ENCODE measurements at places on chromosomes 6 and 20. TPM values are rescaled to one million over a fixed set of nuclear protein-coding genes. Genes with fewer than 3 reads are reported as not detected.

Gene ADGRF4
- not detected for total RNA-seq

Gene MAS1
- not detected for total RNA-seq

Gene ID4
- not detected for total RNA-seq

Gene PNLDC1
- total RNA-seq = 1.2 TPM

Gene MYH7B
- 0.70 TPM for total RNA-seq

Gene ZMYND8
- total RNA-seq = 42.7 TPM

Gene SYCP2L
- not detected for total RNA-seq

Gene SLC22A7
- total RNA-seq = not detected

Gene LINC00237
- total RNA-seq = not detected

Gene TGM3
- not detected for total RNA-seq

Gene DEF6
- total RNA-seq = 206 TPM

- peak overlapping the region; percentile 79 for H3K27ac ChIP-seq
- peaks cover 13% of the 10 kb centered on the region for H3K4me1 ChIP-seq
- DNase-seq = no peak
- no peak overlapping the region for H3K4me3 ChIP-seq
- H3K27me3 ChIP-seq = no peaks in the 10 kb centered on the region
Measured at GRCh38 chr6:157867981-157868380, 44.9 kb downstream of the SNX9 start.

- H3K36me3 ChIP-seq = peaks cover 2% of the 10 kb centered on the region
- H3K27me3 ChIP-seq = peaks cover 12% of the 10 kb centered on the region
- H3K27ac ChIP-seq = no peak overlapping the region
- H3K4me1 ChIP-seq = no peaks in the 10 kb centered on the region
- H3K4me3 ChIP-seq = no peak overlapping the region
Measured at GRCh38 chr20:25397096-25397495, 6.5 kb upstream of the ABHD12 start.

- no peaks in the 10 kb centered on the region for H3K36me3 ChIP-seq
- H3K27me3 ChIP-seq = peaks cover 11% of the 10 kb centered on the region
- DNase-seq = no peak
- H3K4me3 ChIP-seq = no peak overlapping the region
Measured at GRCh38 chr6:44534291-44534690, 146.8 kb downstream of the CDC5L start.

GRCh38 chr6:166935353-166935752, 21.0 kb downstream of the RNASET2 start:
- peaks cover 35% of the 10 kb centered on the region for H3K4me1 ChIP-seq
- no peaks in the 10 kb centered on the region for H3K27me3 ChIP-seq
- H3K36me3 ChIP-seq = peaks cover 7% of the 10 kb centered on the region
- peak overlapping the region; percentile 77 for H3K27ac ChIP-seq

DNA sequence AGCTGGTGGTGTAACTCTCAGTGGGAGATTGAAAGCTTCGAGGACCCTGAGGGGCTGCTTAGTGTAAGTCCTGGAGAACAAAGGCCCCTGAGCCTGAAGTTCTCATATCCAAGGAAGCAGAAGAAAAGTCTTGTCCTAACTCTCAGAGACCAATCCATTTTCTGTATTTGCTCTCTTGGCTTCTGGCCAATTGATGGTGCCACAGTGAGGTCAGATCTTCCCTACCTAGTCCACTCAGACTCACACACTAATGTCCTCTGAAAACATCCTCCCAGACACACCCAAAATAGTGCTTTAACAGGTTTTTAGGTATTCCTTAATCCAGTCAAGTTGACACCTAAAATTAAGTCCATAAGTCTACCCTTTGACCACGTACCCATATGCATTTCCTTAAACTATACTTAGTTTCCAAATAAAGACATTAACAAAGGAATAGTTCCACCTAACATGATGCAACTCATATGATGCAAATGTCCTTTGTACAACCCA, 29.4 kb downstream of the ZNF292 start:
- H3K4me1 ChIP-seq = peaks cover 48% of the 10 kb centered on the region
- no peaks in the 10 kb centered on the region for H3K36me3 ChIP-seq
- no peak overlapping the region for H3K4me3 ChIP-seq

GRCh38 chr6:8875986-8876385, 440.6 kb upstream of the SLC35B3 start:
- no peak overlapping the region for H3K4me3 ChIP-seq
- no peak for DNase-seq
- H3K4me1 ChIP-seq = no peaks in the 10 kb centered on the region
- no peaks in the 10 kb centered on the region for H3K36me3 ChIP-seq
- H3K27me3 ChIP-seq = no peaks in the 10 kb centered on the region
- H3K27ac ChIP-seq = no peak overlapping the region

DNA sequence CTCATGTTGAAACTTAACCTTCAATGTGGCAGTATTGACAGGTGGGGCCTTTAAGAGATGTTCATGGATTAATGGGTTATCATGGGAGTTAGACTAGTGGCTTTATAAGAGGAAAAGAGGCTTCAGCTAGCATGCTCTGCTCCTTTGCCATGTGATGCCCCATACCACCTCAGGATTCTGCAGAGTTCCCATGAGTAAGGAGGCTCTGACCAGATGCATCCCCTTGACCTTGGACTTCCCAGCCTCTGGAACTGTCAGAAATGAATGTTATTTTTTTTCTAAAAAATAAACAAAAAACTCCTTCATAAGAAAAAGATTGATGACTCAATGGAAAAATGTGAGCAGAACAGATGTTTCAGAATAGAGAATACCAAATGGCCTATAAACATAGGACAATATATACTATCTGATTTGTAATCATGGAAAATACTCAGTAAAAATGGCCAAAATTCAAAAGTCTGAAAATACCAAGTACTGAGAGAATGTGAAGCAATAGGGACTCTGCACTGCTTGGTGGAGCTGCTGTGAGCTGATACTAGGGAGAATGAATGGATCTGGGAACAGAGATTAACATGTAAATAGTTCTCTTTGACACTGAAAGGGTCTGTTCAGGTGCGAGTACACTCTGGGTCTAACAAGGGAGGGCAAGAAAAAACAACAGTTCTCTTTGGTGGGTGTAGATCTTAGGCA, 7.4 kb upstream of the TRIM39 start:
- no peak overlapping the region for H3K27ac ChIP-seq
- no peak for DNase-seq
- no peaks in the 10 kb centered on the region for H3K27me3 ChIP-seq
- peaks cover 4% of the 10 kb centered on the region for H3K36me3 ChIP-seq
- H3K4me1 ChIP-seq = peaks cover 39% of the 10 kb centered on the region

DNA sequence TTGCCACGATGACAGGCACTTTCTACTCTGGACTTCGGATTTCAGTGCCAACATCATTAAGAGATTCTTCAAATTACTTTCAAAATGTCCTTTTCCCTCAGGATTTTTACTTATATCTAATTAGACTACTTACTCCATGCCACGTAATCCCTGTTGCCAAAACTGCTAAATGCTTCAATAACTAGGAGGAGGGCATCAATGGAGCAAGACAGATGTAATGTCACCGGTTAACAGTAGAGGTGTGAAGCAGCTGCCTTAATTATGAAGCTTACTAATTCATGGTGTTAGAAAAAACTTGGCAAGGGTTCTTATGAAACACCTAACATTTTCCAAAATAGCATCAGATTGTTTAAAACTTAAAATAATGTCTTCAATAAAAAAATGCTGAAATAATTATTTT, 111.2 kb upstream of the SIM1 start:
- no peaks in the 10 kb centered on the region for H3K27me3 ChIP-seq
- no peaks in the 10 kb centered on the region for H3K36me3 ChIP-seq
- H3K27ac ChIP-seq = no peak overlapping the region
- H3K4me3 ChIP-seq = no peak overlapping the region
- no peaks in the 10 kb centered on the region for H3K4me1 ChIP-seq

GRCh38 chr6:166752097-166752496, 125.0 kb upstream of the RPS6KA2 start:
- peaks cover 9% of the 10 kb centered on the region for H3K4me1 ChIP-seq
- no peak overlapping the region for H3K4me3 ChIP-seq
- peaks cover 3% of the 10 kb centered on the region for H3K36me3 ChIP-seq
- no peak overlapping the region for H3K27ac ChIP-seq

- H3K36me3 ChIP-seq = no peaks in the 10 kb centered on the region
- peak within 1 kb of the TSS; percentile 91 for H3K4me3 ChIP-seq
- peaks cover 59% of the 10 kb centered on the region for H3K27me3 ChIP-seq
- peak within 1 kb of the TSS; percentile 34 for H3K27ac ChIP-seq
- H3K4me1 ChIP-seq = peaks cover 14% of the 10 kb centered on the region
- DNase-seq = no peak
Measured at GRCh38 chr6:12289933-12290820, at the start of gene EDN1. EDN1 (plus strand) TSS chr6:12290361; CDS start chr6:12290630, 269 bp downstream.

DNA sequence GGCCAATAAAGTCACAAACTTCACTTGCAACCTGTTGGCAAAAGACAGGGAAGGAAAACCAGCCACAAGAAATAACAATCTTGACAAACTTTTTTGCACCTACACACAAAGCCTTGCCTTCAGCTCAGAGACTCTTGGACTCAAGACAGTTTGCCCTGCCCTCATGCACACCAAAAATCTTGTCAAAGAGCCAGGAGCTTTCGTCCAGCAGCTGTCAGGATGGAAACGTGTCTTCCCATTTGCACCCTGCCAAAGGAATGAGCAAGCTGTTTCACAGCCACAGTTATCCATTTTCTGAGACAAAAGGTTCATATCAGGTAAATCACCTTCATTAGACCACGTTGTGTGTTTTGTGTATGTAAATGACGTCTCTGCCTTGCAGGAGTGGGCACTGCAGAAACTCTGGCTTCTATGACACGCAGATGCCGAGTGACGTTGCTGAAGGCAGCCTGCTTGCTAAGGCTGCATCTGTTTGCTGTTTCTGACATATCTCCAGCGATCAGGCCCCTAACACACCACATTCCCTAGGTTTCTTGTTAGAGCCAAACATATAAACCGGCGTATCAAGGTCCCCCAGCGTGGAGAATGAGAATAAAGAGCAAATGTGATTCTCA, 193.4 kb downstream of the SYNDIG1 start:
- peaks cover 11% of the 10 kb centered on the region for H3K27me3 ChIP-seq
- no peak for DNase-seq
- H3K36me3 ChIP-seq = peaks cover 2% of the 10 kb centered on the region
- no peak overlapping the region for H3K27ac ChIP-seq
